Posterior cingulate gyrus (tissue), 11 donors: ENCODE measurements at places on chromosomes 2 and 18.

GRCh38 chr2:101478181-101479001, 3.5 kb upstream of the RFX8 start:
- DNase-seq = no peak

DNA sequence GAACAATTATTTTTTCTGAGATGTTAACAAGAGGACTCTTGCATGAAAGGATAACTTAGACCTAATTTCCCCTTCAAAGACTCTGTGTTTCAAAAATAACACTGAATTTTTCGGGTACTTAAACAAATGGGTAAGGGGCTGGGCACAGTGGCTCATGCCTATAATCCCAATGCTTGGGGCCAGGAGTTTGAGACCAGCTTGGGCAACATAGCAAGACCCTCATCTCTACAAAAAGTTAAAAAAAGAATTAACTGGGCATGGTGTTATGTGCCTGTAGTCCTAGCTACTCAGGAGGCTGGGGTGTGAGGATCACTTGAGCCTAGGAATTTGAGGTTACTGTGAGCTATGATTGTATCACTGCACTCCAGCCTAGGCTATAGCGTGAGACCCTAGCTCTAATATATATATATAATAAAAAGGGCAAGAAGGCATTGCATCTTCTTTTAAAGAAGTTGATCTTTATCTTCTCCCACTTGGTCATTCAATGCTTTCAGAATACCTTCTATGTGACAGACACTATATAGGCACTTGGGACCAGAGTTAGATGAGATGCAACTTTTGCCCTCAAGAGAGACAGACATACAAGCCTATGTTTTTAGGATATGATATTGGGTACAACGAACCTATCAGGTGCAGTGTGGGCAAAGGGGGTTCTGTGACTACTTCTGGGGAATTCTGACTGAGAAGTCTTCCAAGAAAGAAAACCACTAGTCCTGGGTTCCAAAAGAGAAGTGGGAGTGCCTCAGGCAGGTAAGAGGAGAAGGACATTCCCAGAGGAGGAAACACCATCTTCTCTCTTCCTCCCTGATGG, 120.0 kb downstream of the MYCN start:
- DNase-seq = no peak

DNA sequence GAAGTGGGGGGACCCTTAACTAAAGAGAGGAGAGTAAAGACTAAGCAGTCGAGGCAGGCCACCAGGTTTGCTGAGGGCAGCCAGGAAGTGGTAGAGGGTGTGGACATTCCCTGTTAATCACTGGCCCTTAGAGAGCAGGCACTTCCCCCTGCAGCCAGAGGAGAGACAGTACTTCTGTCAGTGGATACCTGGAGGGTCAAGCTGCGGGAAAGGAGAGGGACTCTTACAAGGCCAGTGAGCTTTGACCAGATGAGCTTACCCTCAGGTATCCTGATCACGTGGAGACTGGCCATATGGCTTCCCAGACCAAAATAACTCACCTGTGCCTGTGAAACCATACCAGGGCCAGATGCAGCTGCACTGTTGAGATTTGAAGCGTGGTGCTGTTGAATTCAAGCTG, 28.6 kb downstream of the ITGA6 start:
- DNase-seq = no peak

DNA sequence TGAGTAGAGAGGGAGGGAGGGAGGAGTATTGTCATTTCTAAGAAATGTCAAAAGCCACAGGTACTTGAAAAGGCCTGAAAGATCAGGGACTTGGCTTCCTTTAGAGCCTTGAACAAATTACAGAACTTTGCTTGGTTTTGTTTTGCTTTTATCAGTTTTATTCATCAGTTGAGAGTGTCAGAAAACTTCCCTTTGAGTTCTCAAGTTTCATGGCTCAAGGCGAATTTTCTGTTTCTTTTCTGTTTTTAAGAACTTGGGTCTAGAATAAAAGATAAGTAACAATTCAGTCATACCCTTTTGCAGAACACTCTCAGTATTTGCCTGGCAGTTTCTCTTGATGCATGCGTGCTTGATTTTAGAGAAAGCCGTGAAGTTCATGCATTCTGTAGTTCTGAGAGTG, 531.9 kb downstream of the PARD3B start:
- no peak for DNase-seq
